Progenitor cell of endocrine pancreas (in vitro differentiated cells): ENCODE measurements at places on chromosomes 1 and 21. TPM values are rescaled to one million over a fixed set of nuclear protein-coding genes. Genes with fewer than 3 reads are reported as not detected.

DNA sequence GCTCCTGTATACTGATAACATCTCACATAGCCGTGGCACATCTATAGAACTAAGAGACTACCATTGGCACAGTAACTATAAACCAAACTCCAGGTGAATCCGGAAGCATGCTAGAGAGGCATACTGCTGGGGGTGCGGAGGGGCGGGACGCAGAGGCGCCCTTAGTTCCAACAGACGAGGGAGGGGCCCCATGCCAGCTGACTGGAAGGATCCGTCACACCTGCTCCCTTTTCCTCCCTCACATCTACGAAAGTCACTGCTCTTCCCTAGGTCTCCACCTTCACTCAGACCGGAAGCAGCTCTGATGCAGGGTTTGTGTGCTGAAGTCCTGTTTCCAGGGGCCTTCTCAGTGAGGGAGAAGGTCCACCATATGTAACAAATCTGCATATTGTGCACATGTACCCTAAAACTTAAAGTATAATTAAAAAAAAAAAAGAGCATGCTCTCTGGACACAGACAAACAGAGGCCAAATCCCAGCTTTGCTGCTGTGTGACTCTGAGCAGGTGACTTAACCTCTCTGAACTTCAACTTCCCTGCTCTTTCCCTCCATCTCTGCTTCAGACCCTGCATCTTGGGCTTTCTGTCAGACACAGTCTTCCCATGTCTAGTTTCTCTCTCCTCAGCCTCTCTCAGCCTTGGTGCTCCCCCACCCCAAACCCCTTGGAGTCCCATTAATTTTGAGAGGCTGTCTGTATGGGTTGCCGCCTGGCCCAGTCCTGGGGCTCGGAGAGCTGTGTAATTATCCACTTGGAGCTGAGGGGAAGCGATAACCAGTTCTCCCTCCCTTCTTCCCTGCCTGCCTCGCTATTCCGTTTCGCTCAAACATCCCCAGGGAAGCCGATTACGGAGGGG, 7.8 kb upstream of the GJB5 start:
- no peak overlapping the region for H3K27ac ChIP-seq
- no peaks in the 10 kb centered on the region for H3K36me3 ChIP-seq
- no peak for DNase-seq
- peaks cover 13% of the 10 kb centered on the region for H3K4me1 ChIP-seq

- no peaks in the 10 kb centered on the region for H3K4me1 ChIP-seq
- H3K27ac ChIP-seq: no peak overlapping the region
- no peak for DNase-seq
- no peaks in the 10 kb centered on the region for H3K36me3 ChIP-seq
These were observed 135.0 kb downstream of the KCNJ6 start for GRCh38 chr21:37780991-37781983.

Gene S100A5
- not detected in 2 replicates for total RNA-seq

DNA sequence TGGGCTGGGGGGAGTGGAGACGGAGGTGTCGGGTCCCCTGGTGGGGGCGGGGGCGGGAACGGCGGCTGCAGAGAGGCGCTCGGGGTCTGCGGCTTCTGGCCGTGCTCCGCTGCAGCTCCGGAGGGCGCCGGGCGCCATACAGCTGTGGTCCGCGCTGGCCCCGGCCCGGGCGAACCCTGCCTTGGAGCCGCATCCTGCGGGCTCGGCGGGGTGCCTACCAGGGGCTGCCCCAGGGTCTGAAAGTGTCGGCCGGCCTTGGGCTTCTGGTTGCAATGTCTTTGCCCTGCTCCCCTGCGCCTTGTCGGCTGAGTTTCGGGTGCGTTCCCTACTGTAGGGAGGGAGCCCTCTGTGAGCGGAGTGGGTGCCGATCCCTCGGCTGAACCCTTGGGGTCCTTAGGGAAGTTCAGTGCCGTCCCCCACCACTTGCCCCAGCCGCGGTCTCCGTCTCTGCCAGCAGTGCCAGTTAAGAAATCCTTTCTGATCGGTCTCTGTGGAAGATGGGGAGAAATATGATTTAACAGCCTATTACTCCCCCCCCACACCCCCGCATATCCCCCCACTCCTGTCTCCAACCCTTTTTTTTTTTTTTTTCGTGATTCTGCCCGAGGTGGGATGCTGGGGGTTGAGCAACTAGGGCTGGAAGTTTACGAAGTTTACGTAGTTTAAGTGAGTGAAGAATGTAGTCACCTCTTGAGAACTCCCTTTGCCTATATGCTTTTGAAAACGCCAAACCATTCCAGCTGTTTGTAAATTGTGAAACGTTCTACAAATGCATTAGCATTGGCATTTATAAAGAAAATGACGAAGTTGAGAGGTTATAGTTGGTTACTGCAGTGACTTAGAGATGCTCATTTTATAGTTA, 588 bp downstream of the NEXN start:
- peak overlapping the region; percentile 98 for H3K27ac ChIP-seq
- peak; percentile 53 for DNase-seq
- H3K4me3 ChIP-seq: peak overlapping the region; percentile 92
- H3K4me1 ChIP-seq: peaks cover 10% of the 10 kb centered on the region

Gene PAQR6
- 21.5 and 22.3 TPM in 2 replicates for total RNA-seq

Gene BATF3
- total RNA-seq: 0.53 and 0.55 TPM in 2 replicates

GRCh38 chr1:181206979-181207790, 118.7 kb downstream of the IER5 start:
- DNase-seq: no peak
- H3K36me3 ChIP-seq: no peaks in the 10 kb centered on the region
- H3K27me3 ChIP-seq: peaks cover 48% of the 10 kb centered on the region

Gene DISP1
- 9.1 and 9.3 TPM in 2 replicates for total RNA-seq

Gene S100A4
- total RNA-seq: 7.6 and 11.1 TPM in 2 replicates

Gene METTL18
- 9.3 and 12.7 TPM in 2 replicates for total RNA-seq

DNA sequence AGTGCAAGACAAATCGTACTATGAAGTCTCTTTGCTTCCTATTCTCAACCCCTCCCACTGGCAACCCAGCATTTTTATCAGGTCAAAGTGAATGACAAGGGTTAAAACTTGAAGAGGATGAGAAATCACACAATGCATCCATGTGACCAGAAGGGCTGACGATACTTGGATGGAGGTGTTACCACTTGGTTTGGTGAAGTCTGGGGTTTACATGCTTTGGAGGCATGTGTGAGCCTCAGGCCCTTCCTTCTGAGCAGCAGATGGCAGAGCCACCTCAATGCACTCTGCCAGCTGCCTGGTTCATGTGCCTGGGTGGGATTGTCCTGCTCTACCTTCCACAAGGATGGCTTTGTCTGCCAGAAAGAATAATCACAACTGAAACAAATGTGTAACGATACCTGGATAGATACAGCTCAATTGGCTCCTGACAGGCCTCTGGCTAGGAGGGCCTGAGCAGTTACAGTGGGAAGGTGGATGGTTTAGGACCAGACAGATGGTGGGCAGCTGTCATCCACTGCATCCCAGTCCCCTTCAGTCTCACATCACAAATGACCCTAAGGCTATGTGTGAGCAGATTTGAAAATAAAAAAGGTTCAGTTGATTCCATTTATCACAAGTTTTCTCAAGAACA, 51.5 kb upstream of the CNIH3 start:
- DNase-seq: no peak
- no peaks in the 10 kb centered on the region for H3K4me1 ChIP-seq
- H3K27ac ChIP-seq: no peak overlapping the region

- peaks cover 36% of the 10 kb centered on the region for H3K36me3 ChIP-seq
- peak overlapping the region; percentile 64 for H3K27ac ChIP-seq
- DNase-seq: peak; percentile 70
- H3K4me3 ChIP-seq: no peak overlapping the region
- no peaks in the 10 kb centered on the region for H3K27me3 ChIP-seq
These were observed 21.7 kb downstream of the INTS3 start for GRCh38 chr1:153749408-153750005.

- H3K27me3 ChIP-seq: no peaks in the 10 kb centered on the region
- no peak overlapping the region for H3K4me3 ChIP-seq
- no peaks in the 10 kb centered on the region for H3K36me3 ChIP-seq
- H3K27ac ChIP-seq: no peak overlapping the region
- DNase-seq: no peak
These were observed 165.8 kb upstream of the RAB4A start for GRCh38 chr1:229105109-229105508.

Gene AADACL3
- total RNA-seq: not detected in 2 replicates

Gene TMEM61
- total RNA-seq: 0.53 and 1.3 TPM in 2 replicates

GRCh38 chr21:21921410-21922232, 923.4 kb downstream of the NCAM2 start:
- H3K27me3 ChIP-seq: peaks cover 3% of the 10 kb centered on the region
- no peak for DNase-seq
- no peaks in the 10 kb centered on the region for H3K4me1 ChIP-seq
- H3K36me3 ChIP-seq: no peaks in the 10 kb centered on the region

Gene BARHL2
- not detected in 2 replicates for total RNA-seq

GRCh38 chr21:27464648-27465047, 497.8 kb upstream of the ADAMTS5 start:
- H3K4me3 ChIP-seq: no peak overlapping the region
- no peak for DNase-seq
- no peaks in the 10 kb centered on the region for H3K36me3 ChIP-seq
- H3K27me3 ChIP-seq: no peaks in the 10 kb centered on the region
- no peak overlapping the region for H3K27ac ChIP-seq
- peaks cover 7% of the 10 kb centered on the region for H3K4me1 ChIP-seq

DNA sequence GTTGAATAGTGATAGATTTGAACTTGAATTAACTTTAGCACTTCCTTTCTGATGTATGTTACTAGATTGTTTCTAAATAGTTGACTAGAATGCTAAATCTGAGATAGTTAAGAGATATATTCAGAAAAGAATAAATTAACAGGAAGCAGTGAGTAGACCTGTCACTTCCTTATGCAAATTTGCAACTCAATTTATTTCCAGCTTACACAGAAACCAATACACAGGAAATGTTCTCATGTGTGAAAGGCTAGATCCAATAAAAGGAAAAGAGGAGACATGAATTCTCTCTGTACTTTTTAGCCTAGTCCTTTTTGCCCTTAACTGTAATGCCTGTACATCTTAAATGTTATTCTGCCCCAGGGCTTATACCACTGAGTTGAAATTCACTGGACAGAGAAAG, 522.3 kb downstream of the COL11A1 start:
- no peaks in the 10 kb centered on the region for H3K4me1 ChIP-seq
- H3K36me3 ChIP-seq: no peaks in the 10 kb centered on the region
- no peak overlapping the region for H3K27ac ChIP-seq

DNA sequence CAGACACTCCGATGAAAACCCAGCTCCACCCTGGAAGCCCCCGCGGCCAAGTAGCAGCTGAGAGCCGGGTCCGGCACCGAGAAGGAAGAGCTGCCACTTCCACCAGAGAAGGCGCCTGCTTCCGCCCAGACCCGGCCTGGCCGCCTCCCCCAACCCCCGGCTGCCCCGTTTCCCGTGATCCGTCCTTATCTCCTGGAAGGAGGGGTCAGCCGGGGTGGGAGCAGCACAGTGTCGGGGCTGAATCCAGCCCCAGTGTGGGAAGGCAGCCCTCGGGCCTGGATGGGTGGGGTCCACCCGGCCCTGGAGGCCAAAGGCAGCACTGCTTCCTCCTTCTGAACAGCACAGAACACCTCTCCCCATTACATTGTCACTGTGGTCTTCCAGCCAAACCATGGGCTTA, 69.4 kb downstream of the MEGF6 start:
- H3K36me3 ChIP-seq: no peaks in the 10 kb centered on the region
- no peak overlapping the region for H3K27ac ChIP-seq
- H3K4me3 ChIP-seq: no peak overlapping the region
- H3K27me3 ChIP-seq: no peaks in the 10 kb centered on the region

- no peak overlapping the region for H3K4me3 ChIP-seq
- H3K27ac ChIP-seq: no peak overlapping the region
- DNase-seq: peak; percentile 28
- peaks cover 63% of the 10 kb centered on the region for H3K27me3 ChIP-seq
- no peaks in the 10 kb centered on the region for H3K36me3 ChIP-seq
- H3K4me1 ChIP-seq: peaks cover 12% of the 10 kb centered on the region
These were observed 186.7 kb downstream of the FOXD2 start for GRCh38 chr1:47624531-47624930.

Gene TFF2
- not detected in 2 replicates for total RNA-seq

- peaks cover 3% of the 10 kb centered on the region for H3K27me3 ChIP-seq
- no peaks in the 10 kb centered on the region for H3K36me3 ChIP-seq
- no peaks in the 10 kb centered on the region for H3K4me1 ChIP-seq
- DNase-seq: no peak
- H3K27ac ChIP-seq: no peak overlapping the region
- H3K4me3 ChIP-seq: no peak overlapping the region
These were observed 33.7 kb downstream of the FAM163A start for GRCh38 chr1:179776831-179777230.

Gene OLFML3
- 12.9 and 14.7 TPM in 2 replicates for total RNA-seq

Gene ENAH
- total RNA-seq: 213 and 217 TPM in 2 replicates

Gene ORC1
- 10.5 and 11.0 TPM in 2 replicates for total RNA-seq

GRCh38 chr1:30872948-30873263, 35.7 kb downstream of the SDC3 start:
- H3K4me3 ChIP-seq: no peak overlapping the region
- H3K36me3 ChIP-seq: peaks cover 4% of the 10 kb centered on the region
- no peak for DNase-seq
- H3K4me1 ChIP-seq: no peaks in the 10 kb centered on the region

DNA sequence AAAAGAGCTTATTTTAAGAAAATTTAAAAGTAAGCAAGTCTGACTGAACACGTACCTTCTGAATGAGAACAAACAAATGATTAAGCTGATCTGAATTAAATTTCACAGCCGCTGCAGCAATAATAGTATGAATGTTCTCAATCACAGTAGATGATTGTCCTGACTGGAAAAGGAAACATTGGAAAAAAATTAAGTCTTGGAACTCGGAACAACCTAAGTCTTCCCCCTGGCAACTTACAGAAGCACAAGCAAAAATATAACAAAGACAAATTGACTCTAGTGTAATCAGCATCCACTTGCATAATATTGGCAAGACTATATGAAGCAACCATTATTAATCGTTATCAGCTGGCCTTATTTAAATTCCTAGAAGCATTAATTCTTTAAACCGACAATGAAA, 60.5 kb downstream of the USP24 start:
- H3K4me3 ChIP-seq: no peak overlapping the region
- peaks cover 17% of the 10 kb centered on the region for H3K36me3 ChIP-seq
- no peak for DNase-seq
- H3K27me3 ChIP-seq: no peaks in the 10 kb centered on the region

DNA sequence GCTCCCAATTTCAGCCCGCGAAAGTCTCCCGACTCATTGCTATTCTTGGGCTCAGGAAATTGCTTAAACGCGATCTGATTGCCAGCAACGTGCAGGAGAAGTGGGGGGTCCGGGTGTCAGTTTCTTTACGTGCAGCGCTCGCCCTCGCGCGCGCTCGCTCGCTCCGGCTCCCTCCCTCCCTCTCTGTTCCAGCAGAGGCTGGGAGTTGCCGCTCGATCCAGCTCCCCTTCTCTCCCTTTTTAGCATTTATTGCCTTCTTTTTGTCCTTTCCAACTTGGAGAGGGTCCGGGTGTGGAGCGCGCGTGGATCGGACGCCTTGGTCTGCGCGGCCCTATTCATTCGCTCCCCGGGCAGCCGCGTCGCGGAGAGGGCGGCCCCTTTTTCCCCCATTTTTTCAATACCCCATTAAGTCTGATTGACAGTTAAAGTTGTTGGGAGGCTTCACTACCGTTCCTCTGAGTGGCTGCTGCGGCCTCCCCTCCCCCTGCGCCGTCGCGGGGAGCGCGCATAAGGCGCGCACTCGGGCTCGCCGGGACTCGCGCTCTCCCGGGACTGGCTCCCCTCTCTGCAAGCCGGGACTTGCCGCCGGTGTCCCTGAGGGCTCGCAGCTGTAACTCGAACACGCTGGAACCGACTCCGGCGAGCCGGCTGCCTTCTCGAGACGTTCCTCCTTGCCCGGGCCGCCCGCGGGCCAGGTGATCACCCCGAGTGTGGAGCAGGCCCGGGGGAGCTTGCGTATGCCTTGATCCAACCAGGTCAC, at the start of gene DHRS3:
Gene DHRS3, minus strand, starts transcription at position 310 of the 760 bp plus-strand sequence. CDS start 862 bp downstream, outside the sequence.
- H3K4me3 ChIP-seq: peak within 1 kb of the TSS; percentile 99
- H3K36me3 ChIP-seq: peaks cover 13% of the 10 kb centered on the region
- H3K4me1 ChIP-seq: peaks cover 48% of the 10 kb centered on the region
- peak within 1 kb of the TSS; percentile 99 for H3K27ac ChIP-seq
